HL-60 (cell line): ENCODE measurements at places on chromosomes 6 and 20.

DNA sequence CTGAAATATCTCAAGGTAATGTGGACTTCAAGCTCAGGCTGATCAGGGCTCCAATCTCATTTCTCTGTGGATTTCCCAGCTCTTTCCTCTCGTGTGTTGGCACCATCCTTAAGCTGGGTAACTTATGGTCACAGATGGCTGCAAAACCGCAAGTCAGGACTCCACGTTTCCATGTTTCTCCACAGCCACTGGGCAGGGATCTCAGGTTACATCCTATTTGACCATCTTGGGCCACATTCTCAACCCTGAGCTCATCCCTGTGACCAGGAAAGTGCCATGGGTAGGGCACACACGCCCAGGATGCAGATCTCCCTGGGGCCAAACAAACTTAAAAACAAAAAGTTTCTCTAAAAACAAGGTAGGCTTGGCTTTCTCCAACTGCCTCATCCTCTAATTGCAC lies 15.4 kb downstream of the RPS6KA2 start:
- no peak for DNase-seq

GRCh38 chr20:38973107-38973506 lies 11.0 kb downstream of the DHX35 start:
- no peak for DNase-seq

DNA sequence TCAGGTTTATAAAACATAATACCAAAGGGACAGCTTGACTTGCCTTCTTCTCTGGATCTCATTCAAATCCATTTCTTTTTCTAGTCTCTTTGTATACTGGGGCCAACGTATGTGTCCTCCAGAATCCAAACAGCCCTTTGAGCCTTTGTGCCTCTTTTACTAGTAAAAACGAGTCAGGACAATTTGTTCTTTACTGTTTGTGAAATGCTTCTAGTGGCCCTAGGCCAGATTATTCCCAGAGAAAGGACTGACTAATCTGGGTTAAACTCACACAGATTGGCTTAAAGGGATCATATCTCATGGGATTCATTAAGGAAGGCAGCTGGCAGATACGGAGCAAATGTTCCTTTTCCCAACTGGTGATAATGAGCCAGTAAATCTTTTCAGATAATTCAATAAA lies 32.1 kb upstream of the MANEA start:
- DNase-seq, result no peak

GRCh38 chr20:37262505-37262904 lies 891 bp upstream of the GHRH start:
- no peak for DNase-seq

DNA sequence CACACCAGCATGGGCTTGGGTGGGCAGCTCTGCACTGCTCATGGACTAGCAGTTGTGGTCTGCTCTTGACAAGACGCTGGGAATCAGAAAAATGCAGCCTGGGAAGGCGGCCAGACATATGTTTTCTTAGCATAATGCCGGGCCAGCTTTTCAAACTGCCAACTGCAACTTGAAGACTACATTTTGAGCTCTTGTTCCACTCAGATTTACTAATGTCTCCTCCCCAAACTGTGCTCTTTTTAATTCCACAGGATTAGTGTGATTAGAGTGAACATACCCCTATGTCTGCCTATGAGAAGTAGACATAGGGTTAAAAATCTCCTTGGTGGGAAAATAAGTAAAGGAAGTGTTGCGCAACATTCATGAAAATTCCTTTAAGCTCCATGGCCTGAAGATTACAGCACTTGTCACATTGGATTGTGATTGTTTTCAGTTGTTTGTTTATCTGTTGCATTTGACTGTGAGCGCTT lies 5.3 kb upstream of the FNDC1 start:
- no peak for DNase-seq

- DNase-seq, result no peak
Observed at GRCh38 chr6:89485320-89485719, 52.4 kb downstream of the ANKRD6 start.

GRCh38 chr6:143687591-143687990 lies 9.8 kb downstream of the PHACTR2 start:
- no peak for DNase-seq

GRCh38 chr6:53347921-53348370 lies 804 bp downstream of the ELOVL5 start:
- DNase-seq, result peak; percentile 68

DNA sequence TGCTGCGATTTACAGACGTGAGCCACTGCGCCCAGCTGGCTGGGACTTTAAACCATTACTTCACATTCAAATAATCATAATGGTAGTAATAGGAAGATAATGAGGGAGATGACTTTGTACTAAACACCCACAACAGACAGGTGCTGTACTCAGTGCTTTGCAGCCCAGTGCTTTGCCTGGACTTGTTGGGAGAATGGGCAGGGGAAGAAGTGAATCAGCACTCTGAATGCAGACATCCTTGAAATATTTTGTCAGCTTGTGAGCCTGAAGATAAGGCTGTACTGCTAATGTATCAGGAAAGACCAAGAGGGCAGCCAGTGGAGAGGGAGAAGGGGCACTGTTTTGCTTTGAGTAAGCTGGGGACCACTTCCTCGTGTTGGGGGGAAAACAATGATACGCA lies 17.4 kb downstream of the NKX2-2 start:
- DNase-seq, result no peak

GRCh38 chr20:34713194-34713943 lies 9.2 kb downstream of the TP53INP2 start:
- DNase-seq, result no peak

DNA sequence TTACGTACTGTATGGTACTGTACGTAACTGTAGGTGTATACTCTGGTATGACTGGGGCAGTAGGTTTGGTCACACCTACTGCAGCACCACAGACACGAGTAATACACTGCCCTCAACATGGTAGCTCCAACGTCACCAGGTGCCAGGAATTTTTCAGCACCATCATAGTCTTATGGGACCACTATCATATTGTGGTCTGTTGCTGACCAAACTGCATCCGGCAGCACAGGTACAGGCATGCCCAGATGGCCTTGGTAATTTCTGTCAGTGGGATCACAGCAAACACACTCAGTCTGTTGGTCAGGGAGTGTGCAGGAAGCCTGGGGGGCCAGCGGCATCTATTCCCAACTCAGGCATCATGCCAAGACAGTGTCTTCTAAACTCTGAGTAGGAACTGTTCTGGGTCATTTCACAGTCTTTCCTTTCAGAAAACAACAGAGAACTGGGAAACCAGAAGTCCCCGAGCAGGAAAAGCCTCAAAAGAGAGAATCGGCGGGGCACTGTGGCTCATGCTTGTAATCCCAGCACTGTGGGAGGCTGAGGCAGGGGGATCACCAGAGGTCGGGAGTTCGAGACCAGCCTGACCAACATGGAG lies 5.8 kb downstream of the YTHDF1 start:
- no peak for DNase-seq

DNA sequence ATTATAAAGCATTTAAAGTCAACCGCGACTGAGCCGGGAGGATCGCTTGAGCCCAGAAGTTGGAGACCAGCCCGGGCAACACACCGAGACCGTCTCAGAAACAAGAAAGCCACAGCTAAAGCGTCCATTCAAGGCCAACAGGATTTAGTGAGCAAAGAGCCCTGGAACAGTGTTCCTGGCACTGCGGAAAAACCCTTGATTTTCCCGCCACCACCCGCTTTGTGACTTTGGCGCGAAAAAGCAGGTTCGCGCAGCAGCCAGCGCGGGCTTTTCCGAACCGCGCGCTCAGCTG lies 669 bp downstream of the PCNA start:
- no peak for DNase-seq

DNA sequence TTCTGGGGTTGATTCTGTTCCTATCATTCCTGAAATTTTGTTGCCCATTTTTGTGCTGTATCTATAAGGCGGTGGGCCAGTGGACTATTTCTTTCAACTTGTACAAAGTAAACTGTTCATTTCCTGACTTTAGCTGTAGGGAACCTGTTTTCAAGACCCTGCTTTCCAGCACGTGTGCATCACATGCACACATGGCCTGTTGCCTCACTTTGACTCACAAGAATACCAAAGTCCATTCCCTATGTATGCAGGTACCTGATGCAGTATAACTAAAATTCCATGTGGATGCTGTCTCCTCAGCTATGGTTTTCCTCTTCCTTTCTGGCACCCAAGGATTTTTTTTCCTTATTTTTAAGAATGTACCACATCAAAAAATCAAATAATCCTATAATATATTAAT lies 284.1 kb upstream of the MANEA start:
- DNase-seq, result no peak

- DNase-seq, result no peak
Observed at GRCh38 chr6:28250747-28251146, 1.3 kb downstream of the ZKSCAN4 start.

DNA sequence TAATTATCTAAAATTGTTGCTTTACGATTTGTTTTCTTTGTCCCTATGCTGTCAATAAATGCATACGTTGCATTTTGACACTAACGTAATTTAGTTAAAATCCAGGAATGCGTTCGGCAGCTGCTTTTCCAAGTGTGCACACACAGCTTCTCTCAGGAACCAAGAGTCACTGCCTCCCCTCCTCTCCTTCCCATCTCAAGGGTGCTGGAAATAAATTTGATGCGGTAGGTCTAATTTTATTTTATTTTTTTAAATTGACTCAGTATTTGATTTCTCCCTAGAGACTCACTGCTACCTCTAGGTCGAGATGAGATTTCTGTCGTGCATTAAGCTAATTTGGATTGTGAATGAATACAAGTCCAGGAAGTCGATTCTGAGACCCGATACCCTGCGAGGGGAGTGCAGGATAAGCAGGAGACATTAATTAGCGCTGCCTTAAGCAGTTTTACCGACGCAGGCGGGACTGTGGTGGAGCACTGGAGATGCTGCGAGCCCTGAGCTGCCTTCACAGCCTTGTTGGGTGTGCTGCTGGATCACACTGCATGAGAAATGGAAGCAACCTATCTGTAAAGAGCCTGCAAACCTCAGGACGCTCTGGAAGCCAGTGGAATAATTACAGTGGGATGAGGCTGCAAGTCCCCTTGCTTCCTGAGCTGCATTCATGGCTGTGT lies 381.2 kb downstream of the C6orf118 start:
- no peak for DNase-seq

DNA sequence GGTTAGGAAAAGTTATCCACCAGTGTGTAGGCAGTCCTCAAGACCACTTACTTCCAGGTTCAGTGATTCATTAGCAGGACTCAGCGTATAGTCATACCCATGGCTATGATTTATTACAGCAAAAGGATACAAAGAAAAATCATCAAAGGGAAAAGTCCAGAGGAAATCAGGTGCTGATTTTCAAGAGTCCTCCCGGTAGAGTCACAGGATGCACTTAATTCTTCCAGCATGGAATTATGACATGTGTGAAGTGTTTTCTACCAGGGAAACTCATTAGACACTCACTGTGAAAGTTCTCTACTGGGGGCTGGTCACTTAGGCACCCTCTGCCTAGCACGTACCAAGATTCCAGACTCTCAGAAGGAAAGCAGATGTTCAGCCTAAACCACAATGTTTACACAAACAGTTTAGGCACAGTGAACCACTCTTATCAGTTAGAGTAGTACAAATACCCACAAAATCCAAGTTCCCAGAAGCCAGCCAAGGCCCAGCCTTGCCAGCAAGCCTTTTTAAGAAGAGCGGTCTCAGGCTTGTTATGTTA lies 10.2 kb downstream of the WFDC3 start:
- DNase-seq, result no peak

DNA sequence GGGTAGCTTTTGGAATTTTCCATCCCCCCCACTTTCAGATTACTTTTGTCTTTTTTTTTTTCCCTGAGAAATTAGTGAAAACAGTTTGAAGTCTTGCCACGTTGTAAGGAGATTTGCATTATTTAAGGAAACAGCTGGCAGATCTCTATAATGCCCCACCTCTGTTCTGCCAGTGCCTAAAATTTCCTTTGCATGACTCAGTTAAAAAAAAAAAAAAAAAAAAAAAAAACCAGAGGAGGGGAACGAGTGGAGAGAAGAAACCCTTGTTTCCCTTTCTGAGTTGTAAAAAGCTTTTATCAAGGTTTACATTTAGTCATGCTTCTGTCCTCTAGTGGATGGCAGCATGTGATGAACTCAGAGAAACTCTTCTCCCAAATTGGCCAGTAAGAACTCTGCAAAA lies 33.5 kb downstream of the CARMIL1 start:
- no peak for DNase-seq

DNA sequence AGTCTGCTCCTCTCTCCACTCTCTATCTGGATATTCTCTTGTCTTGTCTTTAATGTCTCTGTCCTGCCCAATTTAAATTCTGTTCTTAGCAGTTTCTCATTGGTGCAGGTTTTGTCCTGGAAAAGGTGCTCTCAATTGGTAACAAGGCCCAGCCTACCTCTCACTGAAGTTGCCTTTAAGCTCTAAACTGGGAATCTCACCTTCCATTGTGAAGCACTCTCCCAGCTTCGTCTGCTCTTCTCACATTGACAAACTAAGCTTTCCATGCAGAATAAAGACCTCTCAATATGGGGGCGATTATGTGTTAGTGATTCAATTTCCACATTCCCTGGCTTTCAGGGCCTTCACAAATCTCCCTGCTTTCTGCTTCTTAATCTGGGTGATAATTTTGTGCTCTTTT lies 1712.2 kb downstream of the GRIK2 start:
- DNase-seq, result no peak

DNA sequence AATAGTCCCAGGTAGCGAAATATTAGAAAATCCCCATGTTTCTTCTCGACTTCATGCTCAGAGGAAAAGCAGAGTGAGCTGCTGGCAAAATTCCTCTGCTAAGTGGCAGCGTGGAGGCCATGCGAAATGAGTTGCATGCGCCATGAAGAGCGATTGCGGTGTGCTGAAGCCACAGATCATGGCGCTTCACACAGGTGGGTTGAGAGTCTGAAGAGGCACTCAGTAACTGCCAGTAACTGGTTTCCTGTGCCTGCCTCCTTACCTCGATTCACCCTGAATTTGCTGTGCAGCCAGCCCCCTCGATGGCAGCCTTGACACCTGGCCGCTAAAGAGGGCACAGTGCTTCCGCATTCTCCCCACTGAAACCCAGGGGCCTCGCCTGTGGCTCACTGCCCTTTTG lies 301.5 kb downstream of the NRN1 start:
- no peak for DNase-seq

GRCh38 chr6:1722801-1723200 lies 113.1 kb downstream of the FOXC1 start:
- no peak for DNase-seq

GRCh38 chr20:43404878-43405277 lies 52.8 kb upstream of the SRSF6 start:
- no peak for DNase-seq

- no peak for DNase-seq
Observed at GRCh38 chr6:7881765-7882500, 28.7 kb downstream of the TXNDC5 start.
